Renal cortex interstitium (tissue), 15 donors: ENCODE measurements at places on chromosomes 6 and 20. TPM values are rescaled to one million over a fixed set of nuclear protein-coding genes. Genes with fewer than 3 reads are reported as not detected.

DNA sequence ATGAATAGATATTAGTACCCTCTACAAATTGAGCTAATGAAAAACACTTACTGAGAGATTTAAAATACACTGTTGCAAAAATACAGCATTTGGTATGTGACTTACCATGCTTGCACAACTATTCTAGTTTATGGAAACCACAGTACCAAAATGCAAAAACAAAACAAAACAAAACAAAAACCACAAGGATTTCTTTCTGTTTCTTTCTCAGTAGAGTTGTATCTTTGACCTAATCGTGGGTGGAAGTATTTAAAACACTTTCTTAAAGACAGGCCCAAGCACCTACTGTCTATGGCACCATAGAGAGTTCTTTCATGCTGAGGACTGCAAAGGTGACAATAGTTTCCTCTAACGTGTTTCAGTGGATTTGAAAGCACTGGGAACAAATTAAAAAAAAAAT, 95.3 kb upstream of the C6orf118 start:
- DNase-seq = no peak

DNA sequence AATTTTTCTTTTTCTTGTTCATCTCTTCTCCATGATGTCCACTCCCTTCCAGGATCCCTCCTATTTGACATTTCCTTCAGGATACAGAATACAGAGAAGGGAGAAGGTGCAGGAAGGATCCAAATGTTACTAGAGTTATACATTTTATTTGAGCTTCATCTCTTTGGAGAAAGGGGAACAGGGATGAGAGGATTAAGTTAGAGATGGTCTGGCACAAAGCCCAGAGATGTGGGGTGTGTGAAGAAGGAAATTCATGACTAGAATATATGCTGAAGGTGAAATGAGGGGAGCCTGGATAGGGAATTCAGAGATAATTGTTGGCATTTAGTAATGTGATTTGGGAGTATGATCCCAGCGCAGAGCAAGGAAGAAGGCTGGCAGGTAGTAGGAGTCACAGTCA, 22.5 kb upstream of the SRPK1 start:
- no peak for DNase-seq

GRCh38 chr20:2558581-2559278, 22.4 kb downstream of the TMC2 start:
- no peak for DNase-seq

DNA sequence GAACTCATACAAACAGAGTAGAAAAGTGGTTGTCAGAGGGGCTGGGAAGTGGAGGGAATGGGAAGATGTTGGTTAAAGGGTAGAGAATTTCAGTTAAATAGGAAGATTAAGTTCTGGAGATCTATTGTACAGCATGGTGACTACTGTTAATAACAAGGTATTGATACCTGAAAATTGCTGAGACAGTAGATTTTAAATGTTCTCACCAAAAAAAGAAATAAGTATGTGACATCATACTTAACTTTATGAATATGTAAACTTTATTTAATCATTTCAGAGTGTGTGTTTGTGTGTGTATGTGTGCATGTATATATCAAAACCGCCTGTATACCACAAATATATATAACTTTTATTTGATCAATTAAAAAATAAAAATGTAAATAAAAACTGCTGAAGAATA, 896.4 kb downstream of the TFAP2A start:
- no peak for DNase-seq

- no peak for DNase-seq
Measured at GRCh38 chr20:43963872-43964791, 49.5 kb downstream of the TOX2 start.

GRCh38 chr20:23050076-23050838, 785 bp upstream of the THBD start:
- DNase-seq = no peak

- DNase-seq = no peak
Measured at GRCh38 chr6:16756660-16757255, 4.5 kb downstream of the ATXN1 start.

- DNase-seq = peak; percentile 74
Measured at GRCh38 chr6:6696867-6697531, 108.5 kb downstream of the LY86 start.

DNA sequence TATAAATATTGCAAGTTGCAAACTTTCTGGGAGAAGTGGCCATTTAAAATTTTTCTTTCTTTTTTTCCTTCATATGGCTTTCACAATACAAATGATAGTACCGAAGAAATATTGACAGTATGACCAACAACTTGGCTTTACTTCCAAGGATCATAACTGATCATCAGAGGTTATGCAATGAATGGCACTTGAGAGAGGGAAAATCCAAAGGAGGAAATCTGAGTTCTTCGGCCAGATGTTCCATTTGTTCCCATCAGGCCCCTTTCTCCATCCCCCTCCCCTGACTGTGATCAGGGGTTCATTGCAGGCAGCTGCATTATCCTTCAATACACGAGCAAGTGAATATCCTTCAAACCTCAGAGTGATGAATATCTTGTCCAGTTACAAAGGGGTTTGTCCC, 130.0 kb upstream of the UST start:
- no peak for DNase-seq

- no peak for DNase-seq
Measured at GRCh38 chr6:52420668-52421358, 671 bp downstream of the EFHC1 start.

DNA sequence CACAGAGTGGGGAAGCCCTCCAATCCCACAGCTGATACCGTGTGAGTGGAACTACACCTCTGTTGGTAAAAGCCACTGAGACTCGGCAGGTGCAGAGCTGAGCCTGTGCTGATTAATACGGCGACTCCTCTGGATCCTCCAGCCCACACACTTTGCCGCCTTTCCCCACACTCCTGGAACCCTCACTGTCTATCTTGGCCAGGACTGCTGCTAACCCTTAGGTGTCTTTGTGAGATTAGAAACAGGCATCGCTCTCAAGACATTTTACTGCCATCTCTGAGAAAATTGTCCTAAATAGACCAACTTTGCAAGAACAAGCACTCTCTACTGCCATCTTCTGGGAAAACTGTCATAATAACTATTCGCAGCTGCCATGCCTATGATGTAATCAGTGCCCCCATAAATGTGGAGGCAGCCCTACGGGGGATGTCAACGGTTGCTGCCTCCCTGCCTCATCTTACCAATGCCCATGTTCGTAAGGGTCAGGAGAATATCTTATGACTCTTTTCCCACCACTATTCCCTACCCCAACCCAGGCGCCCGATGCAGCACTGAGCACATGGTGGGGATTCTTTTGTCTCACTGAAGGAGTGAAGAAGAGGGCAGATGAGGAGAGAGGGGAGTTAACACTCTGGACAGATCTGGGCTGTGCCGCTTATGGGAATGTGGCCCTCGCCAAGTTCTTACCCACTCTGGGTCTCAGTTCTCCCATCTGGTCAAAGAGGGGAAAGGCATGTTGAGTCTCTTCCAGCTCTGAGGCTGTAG, 26.1 kb upstream of the KCNB1 start:
- DNase-seq = no peak

GRCh38 chr6:28207510-28208110, 17.5 kb upstream of the ZSCAN9 start:
- no peak for DNase-seq

DNA sequence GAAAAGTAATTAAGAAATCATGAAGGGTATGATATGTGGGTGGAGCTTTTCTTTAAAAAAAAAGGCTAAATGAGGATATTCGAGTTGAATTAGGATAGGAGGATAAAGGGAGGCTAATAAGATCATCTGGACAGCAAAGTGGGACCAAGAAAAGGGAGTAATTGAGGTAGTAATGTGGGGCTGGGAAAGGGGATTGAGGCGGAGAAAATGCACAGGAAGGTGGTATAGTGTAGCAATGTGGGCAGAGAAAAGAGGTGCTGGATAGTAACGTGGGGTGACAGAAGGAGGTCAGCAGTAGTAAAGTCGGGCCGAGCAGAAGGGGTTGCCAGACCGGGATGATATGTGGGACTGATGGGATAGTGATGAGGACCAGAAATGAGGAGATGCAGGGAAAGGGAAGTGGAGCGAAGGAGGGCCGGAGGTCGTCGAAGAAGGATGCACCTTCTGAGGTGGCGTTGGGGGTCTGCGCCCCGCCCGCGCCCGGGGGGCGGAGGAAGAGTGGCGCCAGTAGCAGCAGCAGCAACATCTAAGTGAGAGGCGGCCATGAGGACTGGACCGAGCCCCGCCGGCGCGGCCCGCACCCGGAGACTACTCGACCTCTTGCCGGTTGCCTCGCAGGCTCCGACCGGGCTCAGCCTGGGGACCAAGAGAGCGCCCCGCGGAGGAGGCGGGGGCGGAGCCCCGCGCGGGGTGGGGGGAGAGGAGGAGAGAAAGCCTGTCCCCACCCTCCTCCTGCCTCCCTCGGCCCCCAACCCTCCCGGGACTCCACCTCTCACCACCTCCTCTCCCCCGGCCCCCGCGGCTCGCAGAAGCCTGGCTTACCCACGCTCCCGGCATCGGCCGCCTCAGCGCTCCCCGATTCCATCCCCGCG, 887 bp downstream of the GABBR1 start:
- DNase-seq = no peak

- no peak for DNase-seq
Measured at GRCh38 chr6:1099264-1099663, 212.6 kb upstream of the FOXQ1 start.

DNA sequence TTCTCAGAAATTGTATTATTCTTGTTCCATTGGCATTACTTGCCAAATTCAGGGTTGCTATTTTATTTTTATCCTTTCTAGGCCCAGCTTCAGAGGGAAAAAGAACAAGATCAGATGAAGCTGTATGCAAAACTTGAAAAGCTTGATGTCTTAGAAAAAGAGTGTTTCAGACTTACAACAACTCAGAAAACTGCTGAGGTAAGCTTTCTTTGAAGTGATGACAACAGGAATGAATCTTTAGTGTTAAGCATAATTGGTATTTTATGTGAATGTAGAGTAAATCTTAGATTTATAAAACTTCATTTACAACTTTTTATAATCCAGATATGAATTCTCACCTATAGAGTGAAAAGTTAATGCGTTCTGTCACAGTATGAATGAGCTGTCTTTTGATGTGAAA, 58.4 kb downstream of the CEP57L1 start:
- DNase-seq = no peak

DNA sequence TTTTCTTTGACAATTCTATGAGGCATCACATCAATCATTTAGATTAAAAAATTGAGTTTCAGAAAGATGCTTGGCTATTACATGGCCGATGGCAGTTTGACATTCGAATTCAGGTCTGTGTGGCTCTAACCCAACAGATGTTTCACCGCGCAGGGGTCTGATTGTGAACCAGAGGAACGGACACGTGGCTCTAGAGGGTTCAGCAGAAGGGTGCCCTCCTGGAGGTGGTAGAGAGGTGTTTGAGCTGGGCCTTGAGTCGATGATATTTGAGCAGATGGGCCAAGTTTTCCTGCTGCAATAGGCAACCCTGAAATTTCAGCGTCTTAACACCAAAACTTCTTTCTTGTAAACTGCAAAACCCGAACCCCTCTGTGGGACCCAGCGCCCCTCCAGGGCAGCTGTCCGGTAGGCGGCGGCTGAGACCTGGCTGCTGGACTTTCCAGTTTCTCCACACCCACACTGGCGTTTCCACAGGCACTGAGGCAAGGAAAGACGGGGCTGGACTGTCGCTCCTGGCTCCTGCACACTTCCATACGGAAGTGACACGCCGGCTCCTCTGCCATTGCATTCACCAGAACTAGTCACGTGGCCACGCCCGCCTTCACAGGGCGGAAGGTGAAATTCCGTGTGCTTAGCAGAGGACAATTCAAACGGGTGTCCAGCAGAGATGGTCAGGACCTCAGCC, 11.3 kb upstream of the AFDN start:
- DNase-seq = no peak

DNA sequence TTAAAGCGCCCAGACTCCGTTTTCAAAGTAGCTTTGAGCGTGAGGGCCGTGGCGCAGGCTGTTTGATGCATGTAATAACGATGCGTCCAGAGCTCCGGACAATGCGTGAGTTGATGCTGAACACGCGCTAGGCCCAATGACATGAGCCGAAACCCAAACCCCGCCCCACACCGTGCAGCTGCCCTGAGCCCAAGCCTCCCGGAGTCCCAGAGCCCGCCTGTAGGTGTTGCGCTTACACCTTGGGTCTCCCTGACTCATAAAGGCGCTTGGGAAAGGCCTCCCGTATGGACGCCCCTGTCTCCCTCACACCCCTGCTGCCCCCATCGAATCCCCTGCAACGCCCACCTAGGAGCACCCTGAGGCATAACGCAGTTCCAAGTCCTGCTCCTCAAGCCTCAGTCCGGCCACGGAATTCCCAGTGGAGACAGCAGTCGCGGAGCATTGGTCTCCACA, 87.6 kb downstream of the ERMARD start:
- DNase-seq = no peak

- no peak for DNase-seq
Measured at GRCh38 chr20:46804126-46804525, 90.5 kb upstream of the EYA2 start.

DNA sequence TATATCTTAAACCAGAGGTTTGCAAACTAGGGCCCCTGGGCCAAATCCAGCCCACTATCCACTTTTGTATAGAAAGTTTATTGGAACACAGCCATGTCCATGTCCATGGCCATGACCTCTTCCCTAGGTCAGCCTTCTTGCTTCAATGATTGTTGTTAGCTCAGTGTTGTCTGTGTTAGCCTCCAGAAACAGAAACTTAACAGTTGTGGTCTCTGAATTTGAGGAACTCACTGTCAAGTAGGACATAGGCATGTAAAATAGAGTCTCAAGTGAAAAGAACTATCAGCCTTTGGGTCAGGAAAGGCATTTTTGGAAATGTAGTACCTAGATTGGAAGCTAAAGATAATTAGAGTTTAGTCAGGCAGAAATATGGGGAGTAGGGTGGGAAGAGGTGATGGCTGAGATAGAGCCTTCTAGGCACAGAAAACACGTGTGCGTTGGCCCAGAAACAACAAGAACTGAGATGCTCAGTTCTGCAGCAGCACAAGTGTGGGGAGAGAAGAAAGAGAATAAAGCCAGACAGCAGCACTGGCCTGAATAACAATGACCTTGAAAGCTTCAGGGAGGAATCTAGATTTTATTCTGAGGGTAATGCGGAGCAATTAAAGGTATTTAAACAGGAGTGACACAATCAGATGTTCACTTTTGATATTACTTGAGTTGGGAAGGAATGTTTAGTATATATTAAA, 87.0 kb upstream of the OLIG3 start:
- DNase-seq = no peak

The PTCHD4 gene
- polyA plus RNA-seq = 0.88 TPM

The CALHM4 gene
- polyA plus RNA-seq = 0.58 TPM

The C20orf141 gene
- not detected for polyA plus RNA-seq

The CD40 gene
- polyA plus RNA-seq = 5.7 TPM

The HLA-DOB gene
- polyA plus RNA-seq = 0.16 TPM

The SLC2A10 gene
- 15.3 TPM for polyA plus RNA-seq

The EYA2 gene
- polyA plus RNA-seq = 0.95 TPM
